ENCODE measurements at places on chromosomes 11 and 22.

GRCh38 chr11:16815047-16815767, 76.8 kb downstream of the C11orf58 start:
- DNase-seq, result no peak

- DNase-seq, result no peak
These were observed 32.7 kb downstream of the RIBC2 start for GRCh38 chr22:45446216-45446615.

DNA sequence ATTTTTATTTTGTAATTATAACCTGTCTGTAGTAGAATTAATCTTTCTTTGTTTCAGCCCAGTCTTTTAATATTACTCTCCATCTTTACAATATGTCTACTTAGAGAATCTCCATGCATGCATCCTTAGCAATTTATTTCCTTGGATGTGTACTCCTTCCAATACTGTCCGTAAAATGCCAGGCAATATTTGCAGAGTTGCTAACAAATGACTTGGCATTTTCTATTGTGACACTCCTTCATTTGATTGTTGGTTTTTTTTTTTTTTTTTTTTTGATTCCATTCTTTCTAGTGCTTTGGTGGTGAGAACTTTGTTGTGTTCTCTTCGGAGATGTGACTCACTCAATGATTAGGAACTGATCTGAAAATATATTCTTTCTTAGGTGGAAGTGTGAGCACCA, 220.3 kb downstream of the CNTN5 start:
- DNase-seq, result no peak

DNA sequence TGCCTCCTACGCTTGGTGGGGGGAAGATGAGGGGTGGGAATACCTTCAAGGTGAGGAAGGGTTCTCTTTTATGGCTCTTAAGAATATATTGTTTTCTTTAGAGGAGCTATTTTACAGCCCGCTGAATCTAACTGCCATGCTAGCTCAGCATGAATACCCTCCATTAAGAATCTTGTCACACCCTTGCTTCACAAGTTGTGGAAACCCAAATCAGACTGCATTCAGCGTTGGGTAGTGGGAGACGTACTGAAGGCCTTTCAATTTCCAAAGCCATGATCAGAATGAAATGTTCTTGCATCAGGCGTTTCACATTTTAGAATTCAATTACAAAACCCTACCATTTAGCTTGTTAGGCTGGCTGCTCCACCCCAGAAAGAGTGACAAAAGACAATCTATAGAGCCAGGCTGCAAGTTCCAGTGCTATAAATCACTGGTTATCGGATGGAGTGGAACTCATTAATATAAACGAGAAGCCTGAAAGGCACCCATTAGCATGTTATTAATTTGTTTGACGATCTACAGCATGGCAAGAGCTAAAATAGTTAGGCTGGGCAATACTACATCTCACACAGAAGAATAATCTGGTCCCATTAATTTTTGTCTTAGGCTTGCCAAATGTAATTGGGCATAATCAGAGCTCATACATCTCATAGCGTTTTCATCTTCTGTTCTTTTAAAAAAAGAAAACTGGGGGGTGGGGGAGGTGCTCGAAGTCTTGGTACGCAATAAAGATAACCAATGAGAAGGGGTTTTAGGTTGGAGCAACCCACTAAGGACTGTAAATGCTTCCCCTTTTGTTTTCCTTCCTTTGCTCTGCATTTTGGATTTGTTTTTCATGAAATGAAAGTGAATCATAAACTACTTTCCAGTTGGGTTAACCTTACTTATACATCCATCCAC, 57.5 kb downstream of the ABTB2 start:
- DNase-seq, result no peak

GRCh38 chr11:2310073-2310785, 8.4 kb downstream of the TSPAN32 start:
- no peak for DNase-seq

GRCh38 chr11:26569646-26570045, 2.4 kb downstream of the MUC15 start:
- DNase-seq, result no peak

GRCh38 chr22:32823024-32823730, 21.7 kb downstream of the TIMP3 start:
- no peak for DNase-seq

GRCh38 chr22:22941831-22942510, 54.4 kb downstream of the IGLL5 start:
- no peak for DNase-seq

DNA sequence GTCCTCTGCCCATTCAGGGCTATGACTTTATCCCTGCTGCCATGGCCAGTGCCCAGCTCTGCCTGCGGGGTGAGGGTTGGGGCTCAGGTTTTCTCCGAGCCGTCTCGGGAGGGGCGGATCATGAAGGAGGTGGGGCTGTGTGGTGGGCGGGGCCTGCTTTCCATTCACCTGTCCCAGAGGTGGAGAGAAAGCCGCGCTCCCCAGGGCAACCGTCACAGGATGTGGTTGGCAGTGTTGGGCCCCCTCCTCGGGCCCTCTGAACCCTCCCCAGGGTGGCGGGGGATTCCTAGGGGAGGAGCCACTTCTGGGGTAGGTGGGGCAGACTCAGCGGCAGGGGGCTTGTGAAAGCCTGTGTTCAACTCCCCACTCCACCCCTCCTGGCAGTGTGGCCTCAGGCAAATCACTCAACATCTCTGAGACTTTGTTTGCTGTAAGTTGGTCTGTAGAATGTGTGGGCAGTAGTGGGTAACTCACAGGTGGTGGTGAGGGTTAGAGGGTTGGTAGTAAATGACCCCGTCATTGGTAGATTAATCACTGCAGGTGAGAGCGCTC, 50.3 kb downstream of the CD6 start:
- peak; percentile 59 for DNase-seq

DNA sequence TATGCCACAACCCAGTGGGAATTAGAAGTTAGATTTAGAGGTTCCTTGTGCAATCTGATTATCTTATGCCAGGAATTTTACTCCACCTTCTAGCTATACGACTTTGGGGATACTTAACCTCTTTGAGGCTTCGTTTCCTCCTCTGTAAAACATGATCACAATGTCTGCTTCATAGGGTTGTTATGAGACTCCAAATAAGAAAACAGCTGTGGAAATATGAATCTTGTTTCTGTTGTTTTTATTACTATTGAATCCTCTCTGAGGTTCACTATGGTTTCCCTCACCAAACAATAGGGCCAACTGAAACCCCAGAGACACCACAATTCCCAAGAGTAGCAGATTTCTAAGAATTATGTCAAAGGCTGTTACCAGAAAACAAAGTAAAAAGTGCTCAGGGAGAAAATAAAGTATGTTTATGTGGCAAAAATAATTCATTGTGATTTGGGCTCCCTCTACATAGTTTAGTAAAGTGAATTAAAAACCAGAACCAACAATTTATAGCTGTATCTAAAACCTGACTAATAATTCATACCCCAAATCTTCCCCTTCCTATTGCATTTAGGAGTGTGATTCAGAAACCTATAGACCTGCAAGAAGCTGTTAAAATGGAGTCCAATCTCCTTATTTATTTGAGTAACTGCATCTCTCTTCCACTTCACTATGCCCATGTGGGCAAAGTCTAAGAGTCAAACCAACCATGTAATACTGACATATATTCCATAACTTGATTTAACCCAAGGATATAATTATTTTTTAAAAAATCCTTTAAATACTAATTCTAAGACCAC, 38.4 kb downstream of the AMBRA1 start:
- no peak for DNase-seq

DNA sequence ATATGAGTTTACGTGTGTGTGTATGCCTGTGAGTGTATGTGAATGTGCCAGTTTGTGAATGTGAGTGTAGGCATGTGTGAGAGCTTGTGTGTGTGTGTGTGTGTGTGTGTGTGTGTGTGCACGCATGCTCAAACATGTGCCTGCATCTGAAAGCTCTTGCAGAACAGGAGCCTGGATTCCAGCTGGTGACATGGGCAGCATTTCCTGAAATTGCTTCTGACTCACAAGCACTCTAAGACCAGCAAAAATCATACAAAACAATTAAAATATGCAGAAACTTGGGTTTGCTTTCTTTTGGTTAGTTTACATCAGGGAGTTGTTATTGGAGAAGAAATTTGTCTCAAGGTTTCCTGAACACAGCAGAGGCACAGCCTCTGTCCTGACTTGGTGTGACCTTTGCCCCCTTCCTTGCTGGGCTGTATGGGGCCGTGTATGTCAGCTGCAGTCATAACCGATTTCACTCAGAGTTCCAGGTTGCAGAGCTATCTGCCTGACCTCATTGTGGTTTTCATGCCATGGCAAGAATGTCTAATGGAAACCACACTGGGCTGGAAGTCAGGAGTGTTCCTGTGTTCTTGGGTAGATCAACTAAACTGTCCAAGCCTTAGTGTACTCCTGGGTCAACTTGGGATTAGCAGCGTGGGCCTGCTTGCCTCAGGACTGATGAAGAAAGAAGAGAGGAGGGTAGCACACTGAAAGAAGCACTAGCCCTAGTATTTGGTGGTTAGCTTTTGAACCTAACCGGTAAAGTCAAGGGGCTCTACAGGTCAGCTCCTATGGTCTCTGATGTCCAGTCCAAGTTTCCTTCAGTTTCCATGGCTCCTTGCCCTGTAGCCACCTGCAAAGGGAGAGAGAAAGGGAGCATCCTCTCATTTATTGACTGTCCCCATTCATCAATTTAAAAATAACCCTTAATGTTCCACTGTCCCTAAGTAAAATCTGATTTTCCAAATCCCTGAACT, 143.7 kb downstream of the SNX19 start:
- peak; percentile 44 for DNase-seq

DNA sequence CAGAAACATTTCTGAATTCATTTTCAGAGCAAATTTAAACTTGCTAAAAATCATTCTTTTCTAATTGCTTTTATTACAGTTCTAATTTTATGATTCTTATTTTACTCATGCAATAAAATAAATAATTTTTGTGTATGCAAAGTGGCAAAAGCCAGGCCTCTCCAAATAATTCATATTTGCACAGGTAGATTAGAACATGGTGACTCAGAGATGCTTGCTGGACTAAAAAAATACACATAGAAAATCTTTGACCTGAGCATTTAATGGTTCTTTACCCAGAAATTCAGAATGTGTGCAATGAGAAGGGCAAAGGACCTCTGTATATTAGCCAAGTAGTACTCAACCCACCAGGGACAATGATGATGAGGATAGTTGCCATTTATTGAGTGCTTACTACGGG, 15.3 kb downstream of the MAP6 start:
- DNase-seq, result no peak

- DNase-seq, result no peak
These were observed 24.3 kb upstream of the CCDC34 start for GRCh38 chr11:27387362-27387761.

GRCh38 chr11:61771985-61772455, 19.6 kb downstream of the MYRF start:
- DNase-seq, result no peak

- peak; percentile 75 for DNase-seq
These were observed 17.1 kb upstream of the SYTL2 start for GRCh38 chr11:85827748-85828639.

GRCh38 chr11:105432241-105432995, 177.5 kb upstream of the GRIA4 start:
- DNase-seq, result no peak

- DNase-seq, result no peak
These were observed 21.1 kb upstream of the KLHL35 start for GRCh38 chr11:75453916-75454655.

GRCh38 chr11:133136376-133136775, 395.9 kb downstream of the OPCML start:
- no peak for DNase-seq

- no peak for DNase-seq
These were observed 14.1 kb downstream of the DEAF1 start for GRCh38 chr11:680970-681369.

DNA sequence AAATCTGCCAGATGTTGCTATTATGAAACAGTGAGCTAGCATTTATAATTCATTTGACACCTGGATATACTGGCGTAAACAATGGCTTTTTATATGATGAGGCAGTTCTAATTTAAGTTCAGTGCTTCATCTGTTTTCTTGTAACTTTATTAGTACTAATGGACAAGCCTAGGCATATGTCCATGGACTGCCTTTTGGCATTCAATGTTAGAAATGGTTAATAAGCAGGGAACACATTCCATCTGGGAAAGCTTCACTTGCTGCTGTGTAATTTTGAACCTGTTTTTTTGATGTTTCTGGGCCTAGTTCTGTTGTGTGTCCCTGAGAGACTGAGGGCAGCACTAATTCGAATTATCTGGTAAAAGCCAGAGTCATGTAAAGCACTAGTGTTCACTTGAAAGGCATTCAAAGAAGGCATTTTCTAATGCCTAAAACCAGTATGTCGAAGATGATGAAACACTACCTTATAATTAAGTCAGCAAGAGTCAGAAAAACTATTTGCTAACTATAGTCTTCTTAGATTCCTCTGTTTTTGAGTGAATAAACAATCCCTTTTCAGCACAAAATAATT, 138.5 kb downstream of the SWAP70 start:
- DNase-seq, result peak; percentile 33

DNA sequence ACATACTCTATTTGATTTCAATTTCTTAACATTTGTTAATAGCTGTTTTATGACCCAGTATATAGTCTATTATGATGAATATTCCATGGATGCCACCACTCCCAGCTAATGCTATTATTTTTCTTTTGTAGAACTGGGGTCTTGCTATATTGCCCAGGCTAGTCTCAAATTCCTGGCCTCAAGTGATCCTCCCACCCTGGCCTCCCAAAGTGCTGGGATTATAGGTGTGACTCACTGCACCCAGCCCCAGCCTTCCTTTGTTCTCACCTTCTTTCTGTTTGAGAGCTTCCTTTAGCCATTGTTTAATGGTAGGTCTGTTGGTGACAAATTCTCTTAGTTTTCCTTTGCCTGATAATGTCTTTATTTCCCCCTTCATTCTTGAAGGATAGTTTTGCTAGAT, 52.9 kb upstream of the AMOTL1 start:
- no peak for DNase-seq

- DNase-seq, result peak; percentile 13
These were observed 35.0 kb upstream of the MPEG1 start for GRCh38 chr11:59247531-59248227.

- DNase-seq, result no peak
These were observed 18.6 kb downstream of the TMEM258 start for GRCh38 chr11:61773809-61774208.

DNA sequence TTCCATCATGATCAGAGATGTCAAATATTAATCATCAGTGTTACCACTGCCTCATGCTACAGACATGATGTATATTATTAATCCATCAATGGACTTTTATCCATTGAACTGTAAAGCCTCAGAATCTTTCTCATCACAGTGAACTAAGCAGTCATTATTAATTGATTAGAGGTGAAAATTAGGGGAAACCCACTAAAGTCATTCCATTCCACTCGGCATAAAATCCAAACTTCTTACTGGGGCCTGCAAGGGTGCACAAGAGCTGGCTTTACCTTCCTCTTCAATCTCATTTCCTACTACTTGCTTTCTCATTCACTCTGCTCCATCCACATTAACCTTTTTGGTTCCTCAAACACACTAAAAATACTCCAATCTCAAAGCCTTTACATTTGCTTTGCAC, 7.9 kb upstream of the CD44 start:
- DNase-seq, result no peak

- no peak for DNase-seq
These were observed 71.0 kb downstream of the TMPRSS5 start for GRCh38 chr11:113634940-113635575.

GRCh38 chr11:72001834-72002591, 3.3 kb downstream of the IL18BP start:
- DNase-seq, result no peak
